Hematopoietic multipotent progenitor cell treated with erythropoietin and hydrocortisone succinate and interleukin-3 and kit ligand, for 15 days (in vitro differentiated cells): ENCODE measurements at places on chromosomes 3 and 15.

DNA sequence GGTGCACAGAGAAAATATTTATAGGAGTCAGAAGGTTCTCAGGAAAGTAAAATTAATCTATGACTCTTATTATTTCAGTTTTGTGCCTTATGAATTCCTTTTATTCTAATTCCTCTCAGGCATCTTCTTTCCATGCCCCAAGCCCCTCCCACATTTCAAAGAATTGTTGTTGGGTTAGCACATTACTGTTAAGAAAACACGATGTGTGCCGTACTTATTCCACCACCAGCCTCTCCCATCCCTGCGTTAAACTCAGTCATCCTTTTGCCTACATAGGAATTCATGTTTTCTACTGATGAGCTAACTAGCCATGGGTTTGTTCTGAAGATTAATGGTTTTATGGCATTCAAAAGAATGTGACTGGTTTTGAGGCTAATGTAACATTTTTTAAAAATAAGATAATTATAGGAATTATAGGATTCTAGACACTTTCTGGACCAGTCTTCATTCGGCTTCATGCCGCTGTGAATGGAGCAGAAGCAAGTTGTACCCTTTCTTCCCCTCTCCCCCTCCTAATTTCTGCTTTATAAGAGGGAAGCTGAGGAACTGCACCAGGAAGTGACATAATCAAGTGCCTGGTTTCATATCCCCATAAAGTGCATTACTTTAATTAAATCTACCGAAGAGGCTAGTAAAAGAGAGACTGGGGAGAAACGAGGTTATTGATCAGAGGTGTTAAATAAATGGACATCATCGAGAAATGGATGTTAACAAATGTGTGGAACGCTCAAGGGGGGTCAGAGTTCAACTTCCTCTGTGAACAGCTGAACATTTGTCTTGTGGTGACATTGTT, 12.3 kb upstream of the MB21D2 start:
- no peak for DNase-seq

GRCh38 chr3:49333091-49333490, 6.8 kb downstream of the USP4 start:
- no peak for DNase-seq

GRCh38 chr15:39287322-39288195, 293.3 kb upstream of the THBS1 start:
- DNase-seq, result no peak

- DNase-seq, result no peak
Observed at GRCh38 chr3:139454346-139454745, 22.0 kb downstream of the RBP2 start.

DNA sequence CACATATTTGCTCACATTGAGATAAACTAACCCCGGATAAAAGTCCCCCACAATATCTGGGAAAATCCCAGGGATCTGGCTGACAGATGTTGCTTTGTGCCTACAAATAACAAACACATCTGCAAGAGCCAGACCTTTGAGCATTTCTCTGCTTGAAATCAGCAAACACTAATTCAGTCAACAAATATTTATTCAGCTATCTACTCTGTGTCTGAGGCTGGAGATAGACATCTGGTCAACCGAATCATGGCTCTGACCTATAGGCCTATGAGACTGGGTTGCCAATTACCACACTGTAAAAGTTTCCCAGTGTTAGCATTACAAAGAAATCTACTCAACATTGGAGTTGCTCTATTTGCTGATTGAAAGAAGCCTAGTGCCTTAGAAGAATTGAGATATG, 201.1 kb upstream of the CADPS start:
- DNase-seq, result no peak

GRCh38 chr15:68348081-68348480, 70.5 kb downstream of the FEM1B start:
- no peak for DNase-seq

DNA sequence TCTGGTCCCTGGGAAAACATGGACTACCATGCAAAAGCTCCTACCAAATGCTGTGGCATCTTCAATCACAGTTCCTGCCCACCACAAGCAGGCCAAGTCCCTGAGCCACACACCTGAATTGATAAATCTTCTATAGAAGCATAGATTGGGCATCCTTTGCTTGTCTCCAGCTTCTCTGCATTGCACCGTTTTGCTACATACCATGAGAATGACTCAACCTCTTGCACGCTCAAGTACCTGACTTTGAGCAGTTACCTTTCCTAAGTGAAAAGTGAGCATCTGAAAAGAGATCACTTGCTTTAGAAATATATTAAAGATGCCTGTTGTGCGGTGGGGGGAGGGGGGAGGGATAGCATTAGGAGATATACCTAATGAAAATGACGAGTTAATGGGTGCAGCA, 31.3 kb downstream of the GATM start:
- DNase-seq, result no peak

GRCh38 chr15:50247819-50248655, 17.5 kb downstream of the HDC start:
- DNase-seq, result no peak

GRCh38 chr3:125039131-125040100, 16.4 kb downstream of the HEG1 start:
- no peak for DNase-seq

- no peak for DNase-seq
Observed at GRCh38 chr3:159609625-159610024, 379.0 kb upstream of the IL12A start.

DNA sequence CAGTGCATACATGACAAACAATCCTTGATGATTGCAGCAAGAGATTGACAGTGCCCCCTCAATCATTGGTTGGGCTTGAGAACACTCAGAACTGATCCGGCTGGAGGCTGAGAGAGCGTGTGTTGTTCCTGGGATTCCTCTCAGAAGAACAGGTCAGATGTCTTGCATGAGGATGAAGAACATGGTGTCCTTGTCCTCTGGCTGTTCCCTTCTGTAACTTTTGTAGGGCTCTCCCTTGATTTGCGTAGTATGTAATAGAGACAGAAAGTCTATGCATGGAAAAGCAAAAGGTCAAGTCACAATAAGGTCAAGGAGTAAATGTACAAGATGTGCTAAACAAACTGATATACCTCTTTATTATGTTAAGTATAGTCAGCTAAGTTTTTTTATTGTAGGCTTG, 8.2 kb downstream of the CHST2 start:
- no peak for DNase-seq

DNA sequence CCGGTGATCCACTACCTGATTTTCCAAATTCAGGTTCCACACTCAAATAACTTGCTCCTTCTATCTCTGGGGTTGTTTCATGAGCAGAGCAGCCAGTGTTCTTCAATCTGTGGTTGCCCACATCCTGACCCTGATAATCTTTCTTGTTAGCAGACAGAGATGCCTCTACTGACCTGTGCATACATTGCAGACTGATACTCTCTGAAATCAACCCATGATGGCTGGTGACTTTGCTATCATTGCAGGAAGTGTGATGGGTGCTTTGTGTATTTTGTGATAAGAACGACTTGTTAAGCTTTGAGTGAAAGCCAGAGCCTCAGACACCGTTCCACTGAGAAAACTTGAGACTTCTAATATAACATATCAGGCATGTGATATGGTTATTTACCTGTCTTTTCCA, 39.9 kb downstream of the GATM start:
- no peak for DNase-seq

DNA sequence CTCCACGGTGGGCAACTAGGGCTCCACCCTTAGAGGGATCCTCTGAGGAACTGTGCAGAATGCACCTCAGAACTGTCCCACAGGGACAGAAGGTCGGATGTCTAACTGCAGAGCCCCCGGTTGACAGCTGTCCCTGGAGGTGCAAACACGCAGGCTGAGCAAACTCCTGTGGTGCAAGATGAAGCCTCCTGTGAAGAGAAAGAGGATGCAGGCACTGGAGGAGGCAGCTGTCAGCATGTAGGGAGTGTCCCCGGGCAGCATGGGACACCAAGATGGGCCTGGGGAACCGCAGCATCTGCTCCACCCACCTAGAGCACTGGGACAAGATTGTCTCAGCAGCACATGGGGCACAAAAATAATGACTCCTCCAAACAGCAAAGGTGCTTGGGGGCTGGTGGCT, 258.9 kb downstream of the ABHD5 start:
- DNase-seq, result no peak

DNA sequence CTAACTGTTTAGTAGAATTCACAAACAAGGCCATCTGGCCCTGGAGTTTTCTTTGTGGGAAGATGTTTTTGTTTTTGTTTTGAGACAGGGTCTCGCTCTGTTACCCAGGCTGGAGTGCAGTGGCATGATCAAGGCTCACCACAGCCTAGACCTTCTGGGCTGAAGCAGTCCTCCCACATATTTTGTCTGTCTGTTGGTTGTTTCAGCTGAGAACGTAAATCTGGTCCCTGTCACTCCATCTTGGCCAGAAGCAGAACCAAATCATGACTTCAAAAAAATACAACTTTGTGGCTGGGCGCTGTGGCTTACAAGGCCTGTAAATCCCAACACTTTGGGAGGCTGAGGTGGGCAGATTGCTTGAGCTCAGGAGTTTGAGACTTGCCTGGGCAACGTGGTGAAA, 27.1 kb downstream of the MRAS start:
- DNase-seq, result no peak
